ENCODE measurements at places on chromosomes 3 and 15.

DNA sequence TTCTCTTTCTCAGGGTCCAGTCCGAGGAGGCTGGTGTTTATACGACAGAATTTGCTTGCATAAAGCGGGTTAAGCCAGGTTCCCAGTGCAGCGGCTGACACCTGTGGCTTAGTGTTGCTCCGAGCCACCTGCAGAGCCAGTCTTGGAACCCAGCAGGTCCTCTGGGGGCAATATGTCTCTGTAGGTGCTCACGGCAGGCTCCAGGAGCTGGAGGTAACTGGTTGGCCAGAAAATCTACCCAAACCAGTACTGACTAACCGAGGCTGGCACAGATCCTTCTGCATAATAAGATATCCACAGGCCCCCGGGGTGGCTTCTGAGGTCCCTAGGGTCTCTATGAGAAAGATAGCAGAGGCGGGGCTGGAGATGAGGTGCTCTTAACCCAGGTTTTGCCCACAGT is 3.2 kb downstream of the MGLL start:
- no peak for DNase-seq

- no peak for DNase-seq
Measured at GRCh38 chr15:59662260-59662659, 4.9 kb upstream of the GTF2A2 start.

GRCh38 chr15:45134682-45135604 is 5.1 kb downstream of the DUOX1 start:
- no peak for DNase-seq

DNA sequence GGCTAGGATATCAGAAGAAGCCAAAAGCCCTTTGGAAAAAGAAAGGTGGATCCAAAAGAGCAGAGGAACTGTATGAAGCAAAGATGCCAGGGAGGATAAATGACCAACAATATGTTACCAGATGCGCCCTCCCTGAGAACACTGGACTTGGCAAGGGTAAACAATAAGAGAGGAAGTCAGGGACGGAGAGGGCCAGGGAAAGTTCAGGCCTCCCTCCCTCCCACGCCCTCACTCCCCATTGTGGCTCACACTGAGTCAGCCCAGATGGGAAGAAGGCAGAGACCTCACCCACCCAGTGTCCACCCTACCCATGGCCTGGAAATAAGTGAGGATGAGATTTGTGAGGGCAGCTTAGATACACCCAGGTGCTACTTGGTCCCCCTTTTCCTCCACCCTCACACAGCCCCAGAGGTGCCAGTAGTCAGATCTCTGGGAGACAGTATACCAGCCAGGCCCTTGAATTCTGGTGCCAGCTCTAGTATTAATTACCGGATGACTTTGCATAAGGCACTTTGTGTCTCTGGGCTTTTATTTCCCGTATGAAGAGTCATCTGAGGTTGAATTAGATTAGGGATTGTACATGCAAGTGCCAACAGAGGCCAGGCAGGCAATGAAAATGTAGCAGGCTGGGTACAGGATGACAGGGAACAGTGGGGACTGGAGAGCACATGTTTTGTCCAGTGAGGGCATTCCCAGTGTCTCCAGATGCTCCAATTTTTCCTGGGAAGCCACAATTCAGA is 35.1 kb upstream of the FRMD4B start:
- no peak for DNase-seq

DNA sequence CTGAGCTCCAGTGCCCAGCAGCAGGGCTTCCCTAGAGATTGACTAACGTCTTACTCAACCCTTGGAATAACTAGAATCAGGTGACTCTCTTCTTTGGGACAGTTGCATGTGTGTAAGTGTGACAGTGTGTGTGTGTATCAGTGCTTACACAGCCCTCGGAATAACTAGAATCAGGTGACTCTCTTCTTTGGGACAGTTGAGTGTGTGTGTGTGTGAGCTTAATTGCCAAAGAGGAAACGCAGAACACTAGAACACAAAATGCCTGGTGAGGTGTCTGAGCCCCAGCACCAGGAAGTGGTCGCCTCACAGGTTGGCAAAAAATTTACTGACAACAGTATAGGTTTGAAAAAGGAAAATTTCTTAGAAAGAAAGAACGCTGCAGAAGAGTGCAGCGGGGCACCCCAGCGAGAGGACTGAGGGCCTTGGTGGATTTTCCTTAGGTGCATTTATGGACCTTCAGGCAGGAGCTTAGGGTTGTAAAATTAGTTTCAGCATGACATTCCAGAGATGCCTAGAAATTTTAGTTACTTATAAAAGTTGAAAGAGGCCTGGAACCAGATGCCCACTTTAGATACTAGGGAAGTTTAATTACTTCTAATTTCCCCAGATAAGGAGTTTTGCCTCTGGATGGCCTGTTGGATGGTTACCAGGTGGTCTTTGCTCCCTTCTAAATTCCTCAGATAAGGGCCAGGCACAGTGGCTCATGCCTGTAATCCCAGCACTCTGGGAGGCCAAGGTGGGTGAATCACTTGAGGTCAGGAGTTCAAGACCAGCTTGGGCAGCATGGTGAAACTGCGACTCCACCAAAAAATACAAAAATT is 3.7 kb upstream of the WDR82 start:
- DNase-seq, result no peak

GRCh38 chr3:63588895-63589294 is 63.6 kb upstream of the SNTN start:
- DNase-seq, result no peak

DNA sequence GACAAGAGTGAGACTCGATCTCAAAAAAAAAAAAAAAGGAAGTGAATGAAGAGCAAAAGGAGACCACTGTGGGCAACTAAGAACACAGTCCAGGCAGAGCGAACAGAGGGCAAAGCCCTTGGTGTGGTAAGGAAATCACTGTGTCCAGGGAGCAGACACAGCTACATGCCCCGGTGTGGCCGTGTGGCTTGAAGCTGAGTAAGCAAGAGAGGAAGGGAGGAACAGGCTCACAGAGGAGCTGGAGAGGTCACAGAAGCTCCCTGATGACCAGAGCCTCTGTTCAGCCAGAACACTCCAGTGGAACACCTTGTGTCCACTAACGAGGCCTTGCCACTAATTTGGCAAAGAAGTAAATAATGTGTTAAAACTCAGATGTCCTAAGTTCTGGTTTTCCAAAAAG is 60.6 kb upstream of the GATA2 start:
- DNase-seq, result no peak

DNA sequence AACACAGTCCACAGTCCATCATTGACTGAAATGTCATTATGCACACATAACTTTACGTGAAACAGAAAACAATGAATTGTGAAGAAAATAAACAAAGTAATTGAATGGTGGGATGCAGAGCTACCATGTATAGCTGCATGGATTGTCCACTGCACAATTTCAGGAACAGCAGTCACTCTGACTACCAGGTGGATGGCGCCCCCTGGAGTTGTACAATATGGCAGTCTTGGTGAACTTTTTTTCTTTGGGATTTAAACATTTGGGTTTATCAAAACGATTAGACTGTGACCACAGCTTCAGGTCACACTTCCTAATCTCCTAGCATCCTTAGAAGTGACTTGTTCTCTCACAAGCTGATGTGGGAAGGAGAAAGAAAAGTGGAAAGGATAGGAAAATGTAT is 48.9 kb upstream of the TCF12 start:
- DNase-seq, result no peak

- no peak for DNase-seq
Measured at GRCh38 chr3:121295452-121295851, 250.3 kb downstream of the POLQ start.

- no peak for DNase-seq
Measured at GRCh38 chr3:42827023-42827422, 17.8 kb downstream of the ACKR2 start.

- DNase-seq, result no peak
Measured at GRCh38 chr3:38177181-38177580, 11.8 kb downstream of the OXSR1 start.

- DNase-seq, result no peak
Measured at GRCh38 chr15:79901958-79902357, 5.1 kb upstream of the MTHFS start.

DNA sequence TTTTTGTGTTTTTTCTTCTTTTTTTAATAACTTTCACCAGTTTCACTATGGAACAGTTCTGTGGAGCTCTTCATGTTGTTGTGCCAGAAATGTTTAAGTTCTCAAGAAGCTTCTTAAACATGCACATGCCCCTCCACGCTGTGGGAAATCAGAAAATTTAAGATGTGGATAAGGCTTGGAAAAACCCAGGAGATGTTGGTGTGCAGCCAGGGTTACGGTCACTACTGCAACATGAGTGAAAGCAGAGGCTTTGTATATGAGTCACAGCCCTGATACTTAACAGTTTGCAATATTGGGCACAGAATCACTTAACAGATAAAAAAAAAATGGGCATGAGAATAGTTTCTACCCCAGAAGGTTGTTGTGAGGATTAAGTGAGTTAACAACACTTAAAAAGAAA is 399.9 kb downstream of the LRTM1 start:
- no peak for DNase-seq

DNA sequence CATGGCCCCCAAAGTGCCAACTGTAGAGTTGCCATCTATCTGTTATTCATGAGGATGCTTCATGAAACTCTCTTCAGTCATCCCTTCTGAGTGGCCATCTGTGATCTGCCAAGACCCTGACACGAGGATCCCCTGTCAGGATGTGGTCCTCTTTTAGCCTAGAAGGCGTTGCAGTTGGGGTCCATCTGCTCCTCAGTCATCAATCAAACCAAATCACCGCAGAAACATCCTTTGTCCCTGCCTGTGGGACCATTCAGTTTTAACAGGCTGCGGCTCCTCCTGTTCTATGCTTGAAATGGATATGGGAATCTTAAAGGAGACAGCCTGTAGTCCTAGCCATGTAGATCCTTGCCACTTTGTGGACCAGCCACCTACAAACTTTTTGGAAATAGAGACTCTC is 5.9 kb upstream of the RPS27L start:
- DNase-seq, result no peak

DNA sequence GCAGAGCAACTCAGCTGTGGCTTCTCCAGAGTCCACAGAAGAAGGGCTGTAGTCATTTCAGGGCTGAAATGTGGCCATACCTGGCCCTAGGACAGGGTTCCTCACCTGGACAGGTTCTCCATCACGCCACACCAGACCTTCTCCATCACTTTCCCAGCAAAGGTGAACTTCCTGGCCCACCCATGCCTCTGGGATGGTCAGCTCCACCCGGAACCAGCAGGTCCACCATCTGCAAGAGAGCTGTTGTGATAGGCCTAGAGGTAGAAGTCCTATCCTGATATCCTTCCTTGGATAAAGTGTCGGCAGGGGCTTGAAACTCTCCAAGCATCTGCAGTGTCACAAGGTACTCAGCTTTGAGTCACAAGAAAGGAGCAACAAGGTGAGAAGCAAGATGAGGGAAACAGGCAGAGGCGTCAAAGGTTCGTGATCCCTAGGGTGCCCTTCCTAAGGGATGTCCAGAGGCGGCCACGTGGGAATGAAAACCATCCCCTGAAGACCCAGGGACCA is 948 bp downstream of the MAN2C1 start:
- no peak for DNase-seq

DNA sequence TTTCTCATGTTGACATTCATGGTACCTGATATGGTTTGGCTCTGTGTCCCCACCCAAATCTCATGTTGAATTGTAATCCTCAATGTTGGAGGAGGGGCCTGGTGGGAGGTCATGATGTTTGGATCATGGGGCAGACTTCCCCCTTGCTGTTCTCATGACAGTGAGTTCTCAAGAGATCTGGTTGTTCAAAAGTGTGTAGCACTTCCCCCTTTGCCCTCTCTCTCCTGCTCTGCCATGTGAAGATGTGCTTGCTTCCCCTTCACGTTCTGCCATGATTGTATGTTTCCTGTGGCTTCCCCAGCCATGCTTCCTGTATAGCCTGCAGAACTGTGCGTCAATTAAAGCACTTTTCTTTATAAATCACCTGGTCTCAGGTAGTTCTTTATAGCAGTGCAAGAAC is 3.3 kb upstream of the UBL7 start:
- no peak for DNase-seq

DNA sequence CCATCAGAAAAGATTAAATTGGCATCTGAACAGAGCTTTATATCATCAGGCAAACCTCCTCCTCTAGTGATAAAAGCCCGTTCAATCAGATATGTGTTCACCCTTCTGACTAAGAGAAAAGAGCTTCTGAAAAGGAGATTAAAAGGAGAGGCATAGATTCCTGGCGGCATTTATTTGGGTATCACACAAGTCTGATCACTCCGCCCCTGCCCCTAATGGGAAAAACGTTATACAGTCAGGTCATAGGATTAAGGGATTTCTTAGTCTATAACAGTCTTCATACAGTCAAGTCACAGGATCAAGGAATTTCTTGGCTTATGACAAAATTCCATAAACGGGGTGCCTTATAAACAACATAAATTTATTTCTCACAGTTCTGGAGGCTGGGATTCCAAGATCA is 295.4 kb upstream of the SATB1 start:
- DNase-seq, result no peak

GRCh38 chr15:81113204-81113657 is 20.8 kb upstream of the CFAP161 start:
- no peak for DNase-seq

DNA sequence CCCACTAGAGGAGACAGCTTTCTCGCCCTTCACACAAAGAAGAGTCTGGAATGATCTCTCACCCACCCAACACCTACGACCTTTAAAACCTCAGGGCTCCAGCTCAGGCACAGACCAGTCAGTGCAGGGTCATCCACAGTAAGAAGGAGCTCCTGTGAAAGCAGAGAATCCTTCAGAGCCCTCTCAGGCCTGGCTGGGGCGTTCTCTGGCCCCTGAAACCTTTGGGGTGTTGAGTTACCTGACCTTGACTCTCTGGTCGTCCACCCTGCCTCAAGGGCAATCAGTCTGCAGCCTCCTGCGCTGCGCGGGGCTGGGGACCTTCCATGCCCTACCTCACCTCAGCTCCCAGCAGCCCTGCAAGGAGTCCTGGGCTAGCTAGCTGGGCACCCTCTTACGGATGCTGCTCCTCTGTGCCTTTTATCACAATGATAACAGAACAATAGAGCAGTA is 106.2 kb downstream of the ADCY5 start:
- no peak for DNase-seq

GRCh38 chr15:78922527-78922926 is 22.3 kb downstream of the CTSH start:
- DNase-seq, result no peak

- no peak for DNase-seq
Measured at GRCh38 chr3:112654492-112654891, 13.5 kb upstream of the CCDC80 start.

- no peak for DNase-seq
Measured at GRCh38 chr3:76367281-76367680, 581.9 kb upstream of the ZNF717 start.

DNA sequence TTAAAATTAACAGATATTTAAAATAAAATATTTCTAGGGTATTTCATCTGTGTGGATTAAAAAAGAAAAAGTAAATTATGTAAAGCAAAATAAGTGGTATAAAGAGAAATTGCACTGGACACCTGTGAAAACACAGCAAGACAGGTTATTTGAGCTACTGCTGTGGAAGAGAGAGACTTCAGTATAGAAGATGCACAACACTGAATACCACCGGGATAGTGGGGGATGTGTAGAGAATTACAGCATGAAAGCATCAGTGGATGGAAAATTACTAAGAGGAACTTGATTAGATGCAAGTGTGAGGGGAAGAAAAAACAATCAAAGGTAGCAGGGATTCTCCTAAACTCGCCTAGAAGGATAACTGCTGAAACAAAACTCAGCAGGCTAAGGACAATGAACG is 1242.5 kb upstream of the GBE1 start:
- no peak for DNase-seq

All from A549 (cell line).